ENCODE measurements at places on chromosomes 16 and 17.

DNA sequence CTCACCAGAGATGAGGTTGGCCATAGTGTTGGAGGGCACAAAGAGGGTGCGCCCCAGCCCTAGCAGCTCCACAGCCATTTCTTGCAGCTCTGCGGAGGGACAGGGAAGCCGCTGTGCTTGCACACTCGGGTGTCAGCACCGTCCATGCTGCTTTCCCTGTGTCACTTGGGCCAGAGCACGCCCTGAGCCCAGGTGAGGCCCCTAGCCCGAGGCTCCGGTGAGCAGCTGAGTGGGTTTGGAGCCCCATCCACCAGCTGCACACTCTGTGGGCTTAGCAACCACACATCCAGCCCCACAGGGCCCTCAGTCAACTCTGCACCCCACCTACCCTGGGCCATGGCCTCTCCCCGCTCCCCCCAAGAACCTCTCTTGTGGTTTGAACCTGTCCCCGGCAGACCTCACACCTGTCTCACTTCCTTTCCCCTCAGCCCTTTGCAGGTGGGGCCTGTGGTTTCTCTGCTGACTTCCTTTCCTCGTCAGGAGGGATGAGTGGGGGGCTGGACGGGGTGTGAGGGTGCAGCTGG, 20.7 kb downstream of the TMEM235 start:
- no peak for DNase-seq

DNA sequence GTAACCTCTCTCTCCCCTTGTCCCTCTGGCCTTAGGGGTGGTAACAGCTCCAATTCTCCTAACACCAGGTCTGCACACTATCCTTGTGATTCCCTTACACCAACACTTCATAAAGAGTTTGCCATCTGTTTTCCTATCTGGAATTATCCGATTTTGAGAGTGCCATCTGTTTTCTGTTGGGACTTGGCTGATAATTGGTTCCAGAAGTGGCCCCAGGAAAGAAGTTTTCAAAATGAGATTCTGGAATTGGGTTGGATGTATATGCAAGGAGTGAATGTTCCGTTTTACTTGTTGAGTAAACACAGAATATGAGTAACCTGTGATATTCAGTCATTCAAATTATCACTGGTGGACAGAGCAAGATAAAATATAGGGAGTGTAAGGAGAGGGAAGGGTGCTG, 134.1 kb upstream of the HS3ST3A1 start:
- DNase-seq = no peak

DNA sequence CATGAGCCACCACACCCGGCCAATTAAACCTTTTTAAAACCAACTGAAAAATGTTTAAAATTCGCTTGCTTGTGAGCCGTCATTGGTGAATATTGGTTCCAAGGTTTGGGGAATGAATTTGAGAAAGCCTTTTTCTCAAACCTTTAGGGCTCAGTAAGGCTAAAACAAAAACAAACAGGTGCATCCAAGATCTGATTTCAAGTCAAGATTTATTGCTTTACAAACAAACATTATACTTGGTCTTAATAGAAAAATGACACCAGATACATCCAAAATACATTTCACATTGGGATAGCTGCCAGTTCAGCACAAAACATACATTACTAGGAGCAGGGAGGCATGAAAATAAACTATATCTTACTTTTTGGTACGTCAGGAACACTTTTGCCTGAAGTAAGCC, 5.4 kb downstream of the C17orf58 start:
- no peak for DNase-seq

GRCh38 chr17:46191322-46192188, 1.7 kb downstream of the KANSL1 start:
- no peak for DNase-seq

DNA sequence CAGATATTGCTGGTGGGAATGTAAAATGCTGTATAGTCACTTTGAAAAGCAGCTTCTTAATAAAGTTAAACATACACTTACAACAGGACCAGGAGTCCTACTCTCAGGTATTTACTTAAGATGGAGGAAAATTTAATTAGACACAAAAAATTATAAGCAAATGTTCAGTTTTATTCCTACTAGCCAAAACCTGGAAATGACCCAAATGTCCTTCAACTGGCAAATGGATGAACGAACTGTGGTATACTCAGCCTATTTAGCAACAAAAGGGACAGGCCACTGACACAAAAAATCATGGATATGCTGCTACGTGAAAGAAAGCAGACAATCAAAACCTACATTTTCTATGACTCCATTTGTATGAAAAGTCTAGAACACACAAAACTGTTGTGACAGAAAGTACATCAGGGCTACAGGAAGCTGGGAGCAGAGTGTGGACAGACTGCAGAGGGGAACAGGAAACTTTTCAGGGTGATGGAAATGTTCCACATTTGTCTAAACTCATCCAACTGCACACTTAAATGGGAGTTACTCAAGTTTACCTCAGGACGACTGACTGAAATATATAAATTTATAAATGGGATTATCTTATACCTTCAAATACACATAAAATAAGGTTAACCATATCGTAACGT, 49.3 kb upstream of the MNT start:
- no peak for DNase-seq
